ENCODE measurements at places on chromosomes 1 and 21.

DNA sequence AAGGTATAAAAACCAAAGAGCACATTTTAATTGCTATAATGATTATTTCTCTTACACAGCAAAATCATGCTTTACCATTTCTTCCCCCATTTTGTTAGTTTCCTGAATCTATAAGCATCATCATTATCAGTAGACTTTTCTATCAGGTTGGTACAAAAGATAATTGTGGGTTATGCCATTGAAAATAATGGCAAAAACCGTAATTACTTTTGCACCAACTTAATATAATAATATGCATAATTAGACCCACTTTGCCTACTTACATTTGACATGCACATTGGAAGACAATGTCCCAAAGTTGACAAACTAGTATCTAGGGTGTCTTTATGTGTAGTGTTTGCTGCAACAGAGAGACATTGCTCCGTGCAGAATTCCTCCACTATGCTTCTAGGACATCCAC, 594.2 kb downstream of the LMO4 start:
- no peak for DNase-seq

GRCh38 chr1:19675797-19676196, 11.1 kb downstream of the HTR6 start:
- DNase-seq, result no peak

DNA sequence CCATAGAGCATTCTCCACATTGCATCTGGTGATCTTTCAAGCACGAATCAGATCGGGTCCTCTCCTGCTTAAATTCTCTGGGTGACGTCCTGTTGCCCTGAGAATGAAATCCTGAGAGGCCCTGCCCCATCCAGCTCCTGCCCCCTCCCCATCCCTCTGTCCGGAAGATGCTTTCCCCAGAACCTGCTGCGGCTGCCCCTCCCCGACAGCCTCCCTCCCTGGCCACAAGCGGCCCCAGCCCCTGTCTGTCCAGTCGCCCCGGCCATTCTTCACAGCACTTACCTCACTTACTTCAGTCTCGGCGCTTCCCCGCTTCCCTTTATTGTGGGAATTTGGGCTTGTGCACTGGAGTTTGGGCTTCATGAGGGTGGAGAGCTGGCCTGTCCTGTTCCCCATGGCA, 40.3 kb downstream of the TAS1R2 start:
- DNase-seq, result no peak

GRCh38 chr1:95829556-95829955, 595.5 kb downstream of the RWDD3 start:
- no peak for DNase-seq

- DNase-seq, result no peak
Observed at GRCh38 chr1:21837476-21837875, 25.4 kb downstream of the LDLRAD2 start.

GRCh38 chr1:56938646-56939045, 27.2 kb downstream of the C8B start:
- no peak for DNase-seq

DNA sequence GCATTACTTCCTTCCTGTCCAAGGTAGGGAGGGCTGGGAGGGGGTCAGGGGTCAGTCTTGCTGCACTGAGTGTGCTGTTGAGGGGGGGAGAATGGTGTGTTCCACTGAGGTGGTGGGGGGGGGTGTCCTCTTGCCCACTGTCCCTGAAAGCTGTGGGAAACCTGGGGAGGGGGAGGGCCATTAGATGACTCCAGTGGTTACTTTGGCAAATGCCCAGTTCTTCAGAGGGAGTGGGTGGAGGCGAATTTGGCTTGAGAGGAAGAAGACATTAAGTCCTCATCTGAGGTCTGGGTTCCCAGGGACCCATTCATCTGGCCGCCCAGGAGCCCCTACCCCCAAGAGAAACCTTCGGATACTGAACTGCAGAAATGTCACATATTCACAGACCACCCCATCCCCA, 36.2 kb downstream of the MEF2D start:
- no peak for DNase-seq

- DNase-seq, result no peak
Observed at GRCh38 chr1:38728585-38728908, 131.0 kb downstream of the RRAGC start.

Measured in KBM-7 (cell line).